ENCODE measurements at places on chromosomes 13 and 19.

GRCh38 chr19:38656171-38656981 is 8.9 kb downstream of the ACTN4 start:
- DNase-seq: peak; percentile 27

GRCh38 chr19:38255383-38256014 is 675 bp downstream of the PPP1R14A start:
- DNase-seq: no peak

DNA sequence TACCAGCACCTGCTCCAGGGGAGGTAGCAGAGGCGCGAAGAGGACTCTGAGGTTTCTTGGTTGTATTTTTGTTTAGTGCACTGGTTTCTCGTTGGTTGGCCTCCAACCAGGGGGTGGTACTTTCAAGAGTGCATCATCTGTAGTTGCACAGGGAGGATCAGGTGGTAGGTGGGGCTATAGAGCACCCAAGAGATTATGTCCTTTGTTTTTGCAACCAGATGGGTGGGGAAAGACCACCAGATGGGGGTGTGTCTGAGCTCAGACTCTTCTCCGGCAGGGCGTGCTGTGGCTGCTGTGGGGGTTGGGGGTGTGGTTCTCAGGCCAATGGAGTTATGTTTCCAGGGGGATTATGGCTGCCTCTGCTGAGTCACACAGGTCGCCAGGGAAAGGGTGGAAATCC is 254.4 kb upstream of the KLF12 start:
- DNase-seq: no peak

GRCh38 chr13:114034481-114034891 is 60.6 kb upstream of the C13orf46 start:
- no peak for DNase-seq

DNA sequence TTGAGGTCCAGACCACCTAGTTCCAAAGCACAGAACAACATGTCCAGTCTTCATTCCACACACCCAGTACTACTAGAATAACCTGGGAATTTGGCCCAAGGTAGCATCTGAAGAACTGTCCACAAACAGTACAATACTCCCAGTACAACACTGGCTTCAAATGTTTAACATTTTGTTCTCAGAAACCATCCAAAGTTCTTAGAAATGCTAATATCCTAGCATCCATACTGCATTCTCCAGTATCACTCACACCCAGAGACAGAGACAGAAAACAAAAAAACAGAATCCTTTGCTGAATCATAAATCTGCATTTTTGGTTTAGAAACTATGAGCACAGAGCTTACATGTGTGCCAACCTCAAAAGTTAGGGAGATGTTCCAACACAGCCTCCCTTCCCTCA is 490.8 kb downstream of the FOXO1 start:
- DNase-seq: no peak

GRCh38 chr13:109840893-109841287 is 54.5 kb upstream of the IRS2 start:
- no peak for DNase-seq

- DNase-seq: no peak
Observed at GRCh38 chr19:30003866-30004265, 61.8 kb downstream of the URI1 start.

- DNase-seq: no peak
Observed at GRCh38 chr19:49104229-49104864, 9.8 kb upstream of the LIN7B start.

DNA sequence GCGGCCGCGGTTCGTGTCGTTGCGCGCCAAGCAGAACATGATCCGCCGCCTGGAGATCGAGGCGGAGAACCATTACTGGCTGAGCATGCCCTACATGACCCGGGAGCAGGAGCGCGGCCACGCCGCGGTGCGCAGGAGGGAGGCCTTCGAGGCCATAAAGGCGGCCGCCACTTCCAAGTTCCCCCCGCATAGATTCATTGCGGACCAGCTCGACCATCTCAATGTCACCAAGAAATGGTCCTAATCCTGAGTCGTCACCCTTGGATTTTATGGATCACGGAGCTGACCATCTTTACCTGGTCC is 475 bp downstream of the MRPL57 start:
- DNase-seq: no peak

DNA sequence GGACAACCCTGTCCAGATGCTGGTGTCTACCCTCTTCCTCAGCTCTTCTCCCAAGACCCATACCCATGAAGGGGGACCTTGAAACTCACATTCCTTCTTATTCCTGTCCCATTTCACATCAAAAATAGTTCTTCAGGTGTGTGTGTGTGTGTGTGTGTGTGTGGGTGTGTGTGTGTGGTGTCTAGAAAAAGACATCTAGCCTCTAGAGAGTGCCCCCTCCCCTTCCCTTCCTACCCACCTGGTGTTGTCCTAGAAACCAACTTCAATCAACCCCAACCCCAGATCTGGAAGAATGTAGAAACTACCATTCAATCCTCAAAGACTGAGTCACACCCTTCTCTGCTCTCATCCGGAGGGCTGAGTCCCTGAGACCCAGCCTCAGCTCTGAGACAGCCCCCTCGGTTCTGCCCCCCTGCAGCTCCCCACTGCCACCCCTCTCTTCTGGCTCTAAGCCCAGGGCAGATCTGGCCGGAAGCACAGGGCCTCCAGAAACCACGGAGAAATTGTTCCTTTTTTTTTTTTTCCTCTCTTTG is 3.5 kb downstream of the KCNN4 start:
- peak; percentile 87 for DNase-seq

- DNase-seq: no peak
Observed at GRCh38 chr19:18591735-18592385, 3.3 kb downstream of the REX1BD start.

DNA sequence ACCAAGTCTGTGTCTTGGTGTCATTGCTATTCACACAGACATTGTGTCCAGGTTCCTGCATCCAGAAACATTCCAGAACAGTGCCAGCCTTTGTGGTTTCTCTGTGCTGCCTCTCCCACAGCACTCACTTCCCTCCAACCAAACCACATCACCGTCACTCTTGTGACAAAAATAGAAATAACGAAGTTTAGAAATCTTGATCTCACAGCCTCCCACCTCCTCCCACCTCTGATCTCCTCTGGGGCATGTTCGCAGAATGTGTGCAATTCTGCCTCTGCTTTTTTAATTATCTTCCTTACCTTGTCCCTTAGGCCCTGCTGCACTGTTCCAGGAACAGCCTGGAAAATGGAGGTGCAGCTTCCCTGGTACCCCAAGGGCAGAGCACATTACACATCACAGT is 8.7 kb upstream of the SERPINE3 start:
- DNase-seq: peak; percentile 52

DNA sequence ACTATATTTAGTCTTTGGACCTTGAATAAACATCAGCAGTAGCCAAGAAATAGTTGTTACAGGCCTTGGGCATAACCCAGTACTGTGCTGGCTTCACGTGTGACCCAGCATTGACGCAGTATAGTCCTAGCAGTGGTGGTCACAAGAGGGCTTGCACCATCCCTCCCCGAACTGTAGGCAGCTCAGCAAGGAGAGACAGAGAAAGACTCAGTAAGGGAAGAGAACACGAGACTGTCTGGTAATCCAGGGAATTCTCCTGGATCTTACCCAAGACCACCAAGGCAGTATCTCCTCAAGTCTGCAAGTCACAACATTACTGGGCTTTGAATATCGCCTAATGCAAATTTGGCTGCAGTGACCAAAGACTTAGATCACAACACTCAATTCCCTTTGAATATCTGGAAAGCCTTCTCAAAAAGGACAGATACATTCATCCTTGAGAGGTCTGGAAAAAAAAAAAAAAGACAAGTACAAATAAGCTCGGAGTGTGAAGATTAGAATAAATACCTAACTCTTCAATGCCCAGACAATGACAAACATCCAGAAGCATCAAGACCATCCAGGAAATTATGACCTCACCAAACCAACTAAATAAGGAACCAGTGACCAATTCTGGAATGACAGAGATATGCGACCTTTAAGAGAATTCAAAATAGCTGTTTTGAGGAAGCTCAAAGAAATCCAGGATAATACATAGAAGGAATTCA is 39.7 kb downstream of the CAB39L start:
- DNase-seq: no peak

DNA sequence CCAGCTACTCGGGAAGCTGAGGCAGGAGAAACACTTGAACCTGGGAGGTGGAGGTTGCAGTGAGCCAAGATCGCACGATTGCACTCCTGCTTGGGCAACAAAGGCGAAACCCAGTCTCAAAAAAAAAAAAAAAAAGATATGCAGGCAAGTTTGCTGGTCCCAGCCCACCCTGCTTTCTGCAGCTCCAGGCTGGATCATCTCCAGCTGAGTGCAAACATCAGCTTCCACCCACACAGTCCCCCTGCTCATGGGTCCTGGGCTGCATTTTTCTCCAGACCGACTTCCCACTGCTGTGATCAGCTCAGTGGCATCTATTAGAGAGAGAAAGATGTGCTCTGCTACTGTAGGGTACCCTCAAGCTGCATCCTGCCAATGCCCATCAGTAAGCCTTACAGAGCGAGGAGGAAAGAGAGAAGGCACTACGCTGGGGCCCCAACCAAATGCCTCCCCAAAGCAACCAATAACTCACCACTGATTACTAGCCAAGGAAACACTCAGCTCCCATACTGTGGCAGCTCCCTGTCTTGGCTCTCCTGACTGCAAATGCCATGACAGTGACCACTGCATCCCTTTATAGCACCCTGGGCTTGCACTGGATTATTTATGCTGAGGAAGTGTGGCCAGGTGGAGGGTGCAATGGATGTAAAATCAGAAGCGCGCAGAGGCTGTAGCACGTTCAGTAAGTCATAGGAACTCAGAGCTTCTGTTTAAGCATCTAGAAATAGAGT is 170.9 kb upstream of the ZNF507 start:
- no peak for DNase-seq

GRCh38 chr13:93055233-93055632 is 171.4 kb upstream of the GPC6 start:
- DNase-seq: no peak

- no peak for DNase-seq
Observed at GRCh38 chr19:27909861-27910260, 1303.1 kb downstream of the UQCRFS1 start.

DNA sequence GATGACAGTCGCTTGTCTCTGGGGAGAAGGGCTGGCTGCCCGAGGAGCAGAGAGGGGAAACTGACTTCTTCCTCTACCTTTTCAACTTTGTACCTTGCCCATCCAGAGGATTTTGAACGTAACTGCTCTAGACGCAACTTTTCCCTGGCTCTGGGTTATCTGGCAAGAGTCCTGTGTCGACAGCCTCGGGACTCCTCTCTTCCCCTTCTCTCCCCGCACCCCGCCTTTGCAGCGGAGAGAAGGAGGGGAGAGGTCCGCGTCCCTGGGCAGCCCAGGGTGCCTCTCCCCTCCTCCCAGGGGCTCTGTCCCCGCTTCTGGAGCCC is 574 bp downstream of the SH3GL1 start:
- DNase-seq: peak; percentile 29

Data from GF-D8 (cell line).